ENCODE measurements at places on chromosomes 2 and 18.

DNA sequence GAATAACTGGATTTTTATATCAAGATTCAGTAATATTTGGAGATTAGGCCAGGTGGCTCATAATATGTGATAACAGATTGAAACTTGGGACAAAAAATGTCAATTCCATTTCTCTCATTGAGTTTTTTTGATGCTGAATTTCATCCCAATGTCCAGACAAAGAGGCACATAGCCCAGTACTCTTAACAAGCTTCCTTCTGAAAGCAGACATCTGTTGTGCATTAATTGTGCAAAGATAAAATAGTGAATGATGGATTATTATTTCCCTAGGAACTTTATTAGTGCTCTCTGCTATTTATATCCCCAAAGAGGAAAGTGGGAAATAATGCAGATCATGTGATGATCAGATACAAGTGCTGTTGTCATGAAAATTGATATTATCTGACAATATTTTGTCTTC, 234.1 kb downstream of the CCDC102B start:
- DNase-seq: no peak

DNA sequence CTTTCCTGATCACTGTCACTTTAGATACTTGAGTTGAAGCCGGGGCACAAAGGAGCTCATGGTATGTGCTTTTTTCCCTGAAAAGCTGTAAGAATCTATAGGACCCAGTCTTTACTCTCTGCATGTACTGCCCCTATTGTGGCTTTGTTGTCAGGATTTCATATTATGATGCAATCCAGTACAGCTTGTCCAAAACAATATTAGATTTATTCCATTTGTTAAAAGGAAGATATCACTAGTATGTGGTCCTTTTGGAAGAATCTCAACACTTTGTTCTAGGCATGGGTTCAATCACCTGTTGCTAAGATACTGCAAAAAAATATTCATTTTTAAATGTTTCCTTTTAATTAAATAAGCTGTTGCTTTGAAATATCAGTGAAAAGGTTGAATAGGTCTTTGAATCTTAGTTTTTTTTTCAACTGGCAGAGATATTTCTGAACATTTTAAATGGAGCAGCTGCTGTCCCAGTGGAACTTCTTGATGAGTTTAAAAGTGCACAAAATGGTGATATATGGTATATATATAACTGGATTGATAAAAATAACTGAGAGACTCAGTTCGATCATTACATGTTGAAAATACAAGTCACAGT, 256.6 kb upstream of the NT5C1B start:
- no peak for DNase-seq

- no peak for DNase-seq
Measured at GRCh38 chr2:70767699-70768589, at the start of gene ADD2. Gene ADD2, minus strand, starts transcription at chr2:70768200. Its CDS starts 61,792 bp downstream, at chr2:70706408.

DNA sequence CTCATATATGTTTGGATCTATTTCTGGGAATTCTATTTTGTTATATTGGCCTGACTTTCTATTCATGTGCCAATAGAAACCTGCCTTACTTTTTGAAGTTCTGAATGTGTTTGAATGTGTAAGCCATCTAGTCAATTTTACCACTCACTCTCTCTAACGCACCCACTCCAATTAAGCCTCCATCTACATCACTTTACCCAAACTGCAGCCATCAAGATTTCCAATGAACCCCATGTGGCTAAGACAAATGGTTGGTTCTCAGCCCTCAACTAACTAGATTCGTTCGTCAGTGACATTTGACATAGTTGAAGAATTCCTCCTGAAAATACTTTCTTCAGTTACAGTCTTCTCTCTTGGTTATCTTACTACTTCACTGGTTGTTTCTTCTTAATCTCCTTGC, 137.3 kb upstream of the FSHR start:
- no peak for DNase-seq

GRCh38 chr2:240929364-240930095, 23.4 kb downstream of the CROCC2 start:
- no peak for DNase-seq

DNA sequence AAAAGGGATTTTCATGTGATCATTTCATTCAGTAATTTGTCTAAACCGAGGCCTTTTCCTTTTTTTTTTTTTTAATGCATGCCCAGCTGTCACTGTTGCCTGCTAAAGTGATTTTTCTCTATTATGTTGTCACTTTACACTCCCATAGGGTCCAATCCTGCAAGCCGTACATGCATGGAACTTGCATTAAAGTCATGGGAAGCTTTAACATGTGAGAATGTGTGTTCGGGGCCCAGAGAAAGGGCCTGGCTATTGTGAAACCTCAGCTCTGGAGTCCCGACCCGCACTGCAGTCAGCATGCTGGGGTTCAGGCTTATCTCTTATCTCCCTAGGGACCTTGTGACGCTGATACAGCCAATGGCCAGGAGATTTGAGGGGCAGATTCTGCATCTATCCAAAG, 474.6 kb downstream of the SLC4A3 start:
- no peak for DNase-seq

DNA sequence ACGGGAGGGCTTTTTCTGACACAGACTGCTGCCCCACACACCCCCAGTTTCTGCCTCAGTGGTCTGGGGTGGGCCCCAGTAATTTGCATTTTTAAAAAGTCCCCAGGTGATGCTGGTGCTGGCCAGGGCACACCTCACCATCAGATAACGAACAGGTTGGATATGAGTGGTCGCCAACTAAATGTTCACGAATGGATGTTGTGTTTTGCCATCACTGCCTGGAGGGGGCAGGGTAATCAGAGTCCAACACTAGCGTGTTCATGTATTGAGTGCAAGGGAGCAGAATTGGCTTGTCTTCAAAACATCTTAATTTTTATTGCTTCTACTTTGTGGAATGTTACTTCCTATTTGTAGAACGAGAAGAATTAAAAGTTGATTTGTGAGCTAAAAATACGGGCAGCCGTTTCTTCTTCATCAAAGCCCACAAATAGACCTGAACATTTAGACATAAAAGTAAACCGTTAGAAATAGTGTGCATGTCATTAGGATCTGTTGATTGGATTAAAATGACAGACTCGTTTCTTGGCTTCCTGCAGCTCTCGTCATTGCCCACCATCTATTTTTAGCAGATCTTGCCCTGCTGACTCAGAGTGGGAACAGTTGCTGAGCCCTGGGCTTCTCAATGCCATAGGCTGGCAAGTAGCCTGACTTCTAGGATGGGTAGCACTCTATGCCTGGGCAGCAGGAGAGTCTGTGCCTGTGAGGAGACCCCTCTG, 45.2 kb downstream of the NCK2 start:
- DNase-seq: no peak

DNA sequence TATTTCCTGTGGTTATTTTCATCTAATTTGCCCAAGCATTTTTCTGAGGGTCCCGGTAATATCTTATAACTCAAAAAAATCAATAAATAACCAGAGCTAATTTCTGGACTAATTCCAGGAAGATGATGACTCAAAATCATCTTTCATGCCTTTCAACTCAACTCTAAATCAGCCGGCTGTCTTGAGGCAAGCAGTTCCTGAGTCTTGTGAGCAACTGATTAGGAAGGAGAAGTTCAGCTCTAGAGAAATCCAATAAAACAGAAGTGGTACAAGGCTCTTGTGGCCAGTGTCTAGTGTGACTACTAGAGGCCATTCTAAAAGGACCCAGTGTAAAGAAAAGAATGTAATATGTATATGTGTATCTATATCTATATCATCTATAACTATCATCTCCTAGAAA, 890.4 kb downstream of the TRIB2 start:
- no peak for DNase-seq

DNA sequence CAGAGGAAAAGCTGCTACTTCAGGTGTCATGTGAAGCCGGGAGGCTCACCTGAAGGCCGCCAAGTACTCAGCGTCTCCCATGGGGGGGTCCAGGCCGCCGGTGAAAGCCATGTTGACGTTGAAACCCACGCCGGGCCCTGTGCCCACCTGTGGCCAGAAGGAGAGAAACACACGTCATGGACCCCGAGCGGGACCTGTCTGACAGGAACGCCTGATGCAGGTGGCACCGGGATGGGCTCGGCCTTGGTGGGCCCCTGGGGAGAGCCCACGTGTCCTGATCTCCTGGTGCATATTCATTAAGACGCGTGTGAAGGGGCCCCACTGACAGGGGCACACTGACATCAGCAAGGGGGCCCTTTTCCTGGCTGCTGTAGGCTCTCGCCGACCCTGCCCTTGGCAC, 233.2 kb downstream of the TWIST2 start:
- no peak for DNase-seq

GRCh38 chr2:118723394-118723793, 124.1 kb downstream of the EN1 start:
- no peak for DNase-seq

- DNase-seq: no peak
Measured at GRCh38 chr18:49565612-49566011, 3.8 kb downstream of the LIPG start.

GRCh38 chr2:100520224-100520623, 42.6 kb upstream of the PDCL3 start:
- DNase-seq: no peak

GRCh38 chr2:44753552-44754285, 187.8 kb upstream of the SIX3 start:
- DNase-seq: no peak

DNA sequence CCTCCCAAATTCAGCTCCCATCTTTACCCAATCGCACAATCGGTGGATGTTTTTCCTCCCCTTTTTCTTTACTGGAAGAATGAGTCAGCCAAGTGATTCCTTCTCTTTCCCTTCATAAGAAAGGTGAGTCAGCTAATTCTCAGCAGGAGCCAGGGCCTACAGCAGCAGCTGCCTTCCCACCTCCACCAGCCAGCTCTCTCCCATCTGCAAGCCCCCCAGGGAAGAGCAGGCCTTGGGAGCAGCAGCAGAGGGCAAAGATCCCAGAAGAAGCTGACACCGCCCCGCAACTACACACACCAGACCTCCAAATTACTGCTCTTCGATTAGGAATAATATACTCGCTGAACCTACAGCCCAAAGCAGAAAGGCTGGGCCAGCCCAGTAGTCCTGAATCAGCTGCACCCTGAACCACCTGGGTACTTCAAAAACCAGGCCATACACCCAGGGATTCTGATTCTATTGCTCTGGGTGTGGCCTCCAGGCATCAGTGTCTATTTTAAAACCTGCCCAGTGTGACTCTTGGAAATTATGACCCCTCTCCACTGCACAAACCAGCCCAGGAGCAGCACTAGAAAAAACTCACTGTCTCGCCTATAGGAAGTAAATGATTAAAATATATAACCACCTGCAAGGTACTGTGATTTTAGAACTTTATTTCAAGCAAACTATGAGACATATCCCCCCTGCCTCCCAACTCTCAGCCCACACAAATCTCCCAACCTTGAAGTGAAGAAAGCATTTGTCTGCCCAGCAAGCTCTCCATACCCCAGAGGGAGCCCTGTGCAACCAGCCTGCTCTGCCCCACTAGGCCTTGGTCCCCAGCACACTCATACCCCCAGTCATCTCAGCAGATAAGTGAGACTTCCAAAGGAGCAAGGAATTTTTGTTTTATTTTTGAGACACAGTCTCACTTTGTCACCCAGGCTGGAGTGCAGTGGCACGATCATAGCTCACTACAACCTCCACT, 7.3 kb downstream of the SFXN5 start:
- DNase-seq: no peak

GRCh38 chr18:25561918-25562317, 210.0 kb upstream of the ZNF521 start:
- DNase-seq: no peak

- no peak for DNase-seq
Measured at GRCh38 chr2:241701399-241702154, at the start of gene ING5. Gene ING5, plus strand, starts transcription at chr2:241702039. Its CDS starts 27 bp downstream, at chr2:241702066.

All from cortex of kidney (tissue), 1 donor.